ENCODE measurements at places on chromosomes 3 and 15. TPM values are rescaled to one million over a fixed set of nuclear protein-coding genes. Genes with fewer than 3 reads are reported as not detected.

GRCh38 chr15:41966920-41967465, 5.4 kb downstream of the EHD4 start:
- DNase-seq, result no peak

DNA sequence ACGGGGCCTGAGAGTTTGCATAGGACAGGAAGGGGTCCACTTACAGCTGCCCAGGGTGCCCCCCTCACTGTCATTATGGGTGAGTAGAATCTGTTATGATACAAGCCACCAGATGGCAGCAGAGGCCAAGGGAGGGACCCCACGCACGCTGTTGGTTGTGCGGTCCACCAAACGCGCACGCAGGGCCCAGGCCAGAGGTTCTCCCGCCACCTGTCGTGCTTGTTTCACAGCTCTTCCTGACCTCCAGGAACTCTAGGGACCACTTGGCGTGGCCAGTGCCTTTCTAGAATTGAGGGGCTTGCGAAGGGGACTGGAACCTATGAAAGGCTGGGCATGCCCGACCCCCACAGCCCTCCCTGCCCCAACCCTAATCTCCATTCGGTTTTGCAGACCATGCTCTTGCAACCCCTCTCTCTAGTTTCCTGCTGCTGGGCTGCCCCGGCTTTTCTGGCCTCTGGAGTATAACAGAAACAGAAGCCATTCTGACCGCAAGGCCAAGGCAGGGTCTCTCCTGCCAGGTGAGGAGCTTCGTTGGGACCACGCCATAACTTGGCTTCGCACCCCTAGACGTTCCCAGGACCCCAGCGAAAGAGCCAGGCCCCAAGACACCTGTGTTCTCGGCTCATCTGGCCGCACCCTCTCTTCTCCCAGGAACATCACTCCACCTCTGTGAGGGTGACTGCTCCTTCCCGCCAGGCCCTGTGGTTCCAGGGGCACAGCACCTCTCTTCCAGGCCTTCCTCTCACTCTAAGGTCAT, 46.0 kb downstream of the ALDH1L1 start:
- DNase-seq, result peak; percentile 93

The SLC15A2 gene
- 24.2 TPM for total RNA-seq

GRCh38 chr3:52029053-52029452, 27.3 kb downstream of the DUSP7 start:
- DNase-seq, result no peak

DNA sequence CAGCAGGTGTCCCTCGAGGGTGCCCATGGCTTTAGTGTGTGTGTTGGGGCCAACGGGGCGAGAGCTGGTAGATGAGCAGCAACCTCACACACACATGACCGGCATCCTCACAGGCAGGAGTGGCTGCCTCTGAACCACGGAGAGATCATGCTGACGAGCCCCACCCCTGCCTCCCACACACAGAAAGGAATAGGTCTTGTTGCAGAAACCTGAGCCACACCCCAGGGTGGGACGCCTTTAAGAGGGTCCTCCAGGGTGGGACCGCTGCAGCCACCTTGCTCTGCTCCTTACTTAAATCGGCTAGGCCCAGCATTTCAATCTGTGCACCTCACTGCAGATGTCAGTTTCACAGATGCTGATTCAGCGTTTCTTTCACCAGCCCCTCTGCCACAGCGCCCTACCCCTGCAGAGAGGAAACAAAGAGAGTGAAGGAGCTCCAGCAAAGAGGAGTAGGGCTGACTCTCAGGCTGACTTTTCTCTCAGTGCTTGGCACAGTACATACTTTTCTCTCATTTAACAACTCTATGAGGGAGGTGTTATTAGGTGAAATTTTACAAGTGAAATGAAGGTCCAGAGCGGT, 61.2 kb upstream of the EPHB3 start:
- no peak for DNase-seq

DNA sequence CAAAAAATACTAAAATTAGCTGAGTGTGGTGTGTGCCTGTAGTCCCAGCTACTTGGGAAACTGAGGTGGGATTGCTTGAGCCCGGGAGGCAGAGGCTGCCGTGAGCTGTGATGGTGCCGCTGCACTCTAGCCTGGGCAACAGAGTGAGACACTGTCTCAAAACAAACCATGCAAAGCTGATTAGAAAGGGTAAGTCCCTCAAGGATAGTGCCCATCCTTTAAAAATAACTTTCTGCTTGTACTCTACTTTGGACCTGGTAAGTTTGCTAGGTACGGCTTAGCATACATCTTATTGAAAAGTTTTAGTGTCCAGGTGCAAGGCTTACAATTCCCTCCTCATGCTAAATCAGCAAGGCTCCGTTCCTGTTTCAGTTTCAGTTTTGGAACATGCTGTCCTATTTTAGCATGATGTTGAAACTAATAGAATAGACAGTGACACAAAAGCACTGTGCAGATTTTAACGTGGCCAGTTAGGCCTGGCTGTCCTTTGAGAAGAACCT, 21.4 kb downstream of the FEM1B start:
- no peak for DNase-seq

All from spinal cord (tissue), 10 donors.